Osteoblast (primary cell): ENCODE measurements at places on chromosomes 4 and X. TPM values are rescaled to one million over a fixed set of nuclear protein-coding genes. Genes with fewer than 3 reads are reported as not detected.
A peak's percentile ranks its signal among the peaks of the same experiment; 100 is the strongest.

Gene SMIM31
- not detected in 2 replicates for total RNA-seq

Gene CWH43
- total RNA-seq = not detected in 2 replicates

Gene MAGEA12
- total RNA-seq = not detected in 2 replicates

Gene ODAM
- total RNA-seq = not detected in 2 replicates

Gene UGT2B15
- total RNA-seq = not detected in 2 replicates

GRCh38 chr4:113347245-113347644 lies 297.8 kb downstream of the ANK2 start:
- DNase-seq = no peak

- no peak for DNase-seq
These were observed 52.1 kb downstream of the KLHL34 start for GRCh38 chrX:21606002-21606401.

DNA sequence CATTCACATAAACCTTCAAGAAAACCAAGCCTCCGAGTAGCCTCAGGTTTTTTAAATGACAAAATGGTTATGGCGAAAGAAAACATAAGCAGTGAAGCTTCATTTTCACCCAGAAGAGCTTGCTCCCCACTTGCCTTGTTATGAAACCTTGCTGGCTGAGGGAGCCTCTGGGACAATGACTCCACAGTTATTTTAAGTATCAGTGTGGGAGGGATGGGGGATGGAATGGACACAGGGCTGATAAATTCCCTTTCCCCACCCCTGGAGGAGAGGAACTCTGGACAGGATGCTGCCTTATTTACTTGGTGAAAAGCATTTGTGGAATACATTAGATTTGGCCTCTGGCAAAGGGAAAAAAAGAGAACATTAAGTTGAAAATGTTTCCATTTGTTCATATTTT lies 220.7 kb upstream of the CNKSR2 start:
- peak; percentile 64 for DNase-seq

DNA sequence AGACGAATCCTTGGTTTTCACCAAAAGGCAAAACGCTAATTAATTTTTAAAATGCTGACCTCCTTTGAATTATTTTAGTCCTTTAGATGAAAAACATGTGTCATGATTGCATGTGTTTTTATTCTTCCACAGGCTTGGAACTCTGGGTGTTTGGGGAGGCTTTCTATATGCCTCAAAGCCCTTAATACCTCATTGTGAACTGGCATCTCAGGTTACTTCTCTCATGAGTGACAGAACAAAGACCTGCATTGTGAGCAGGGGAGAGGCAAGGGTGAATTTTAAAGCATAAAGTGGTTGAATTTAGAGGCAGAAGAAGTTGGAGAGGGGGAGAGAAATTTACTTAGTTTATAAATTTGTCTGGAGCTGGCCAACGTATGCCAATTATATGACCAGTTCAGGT lies 119.5 kb downstream of the ARSF start:
- no peak for DNase-seq

GRCh38 chr4:139202991-139203390 lies 26.0 kb upstream of the ELF2 start:
- DNase-seq = no peak

DNA sequence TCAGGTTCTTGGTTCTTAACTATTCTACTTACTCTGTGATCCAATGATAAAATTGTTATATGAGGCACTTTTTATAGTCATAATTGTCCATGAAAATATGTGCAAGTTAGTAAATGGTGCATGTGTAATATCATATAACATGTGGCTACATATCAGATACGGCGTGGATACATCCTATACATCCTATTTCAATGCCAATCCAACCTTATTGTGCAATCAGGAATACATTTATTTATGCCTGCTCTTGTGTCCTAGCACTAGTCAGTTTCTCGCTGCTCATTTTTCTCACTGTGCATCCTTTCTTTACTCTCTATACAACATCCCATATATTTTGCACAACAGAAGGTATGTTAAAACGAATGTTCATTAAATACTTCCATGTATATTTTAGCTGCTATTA lies 1141.1 kb downstream of the FAT4 start:
- DNase-seq = no peak

DNA sequence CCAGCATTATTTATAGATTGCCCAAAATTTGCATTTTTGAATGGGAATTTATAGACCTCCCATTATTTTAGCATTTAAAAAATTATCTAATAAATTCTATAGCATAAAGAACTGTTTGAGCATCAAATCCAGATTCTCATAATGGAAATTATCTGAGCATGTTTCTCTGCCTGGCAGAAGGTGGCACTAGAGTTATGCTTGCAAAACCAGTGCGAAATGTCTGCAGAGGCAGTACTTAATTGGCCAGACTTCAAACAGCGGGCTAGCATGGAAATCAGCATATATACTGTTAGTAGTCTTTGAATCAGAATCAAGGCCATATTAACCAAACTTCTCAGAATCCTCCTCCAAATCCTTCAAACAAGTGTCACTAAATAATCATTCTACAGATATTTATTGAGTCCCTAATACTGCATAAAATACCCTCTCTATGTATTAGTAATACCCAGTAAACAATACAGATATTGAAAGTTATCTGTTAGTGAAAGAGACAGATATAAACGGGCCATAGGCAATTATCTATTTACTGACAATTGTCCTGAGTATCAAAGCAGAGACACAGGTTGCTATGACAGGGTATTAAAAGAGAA lies 78.7 kb upstream of the DCLK2 start:
- peak; percentile 30 for DNase-seq

GRCh38 chr4:5037553-5038551 lies 13.4 kb upstream of the STK32B start:
- DNase-seq = peak; percentile 94

- no peak for DNase-seq
These were observed 25.5 kb upstream of the FUNDC1 start for GRCh38 chrX:44568196-44568595.
